Body of pancreas (tissue), 4 donors: ENCODE measurements at places on chromosomes 3 and 15. TPM values are rescaled to one million over a fixed set of nuclear protein-coding genes. Genes with fewer than 3 reads are reported as not detected.

VWA5B2 gene
- total RNA-seq: 15.8 TPM

NLGN1 gene
- 1.3 TPM for total RNA-seq

TRPM1 gene
- total RNA-seq: not detected

GREM1 gene
- 6.5 TPM for total RNA-seq

PPP1R14D gene
- not detected for total RNA-seq

DLL4 gene
- total RNA-seq: 0.33 TPM

LRTM1 gene
- total RNA-seq: not detected

SLC6A1 gene
- total RNA-seq: 0.26 TPM

SAMD7 gene
- not detected for total RNA-seq

GHSR gene
- not detected for total RNA-seq

DNA sequence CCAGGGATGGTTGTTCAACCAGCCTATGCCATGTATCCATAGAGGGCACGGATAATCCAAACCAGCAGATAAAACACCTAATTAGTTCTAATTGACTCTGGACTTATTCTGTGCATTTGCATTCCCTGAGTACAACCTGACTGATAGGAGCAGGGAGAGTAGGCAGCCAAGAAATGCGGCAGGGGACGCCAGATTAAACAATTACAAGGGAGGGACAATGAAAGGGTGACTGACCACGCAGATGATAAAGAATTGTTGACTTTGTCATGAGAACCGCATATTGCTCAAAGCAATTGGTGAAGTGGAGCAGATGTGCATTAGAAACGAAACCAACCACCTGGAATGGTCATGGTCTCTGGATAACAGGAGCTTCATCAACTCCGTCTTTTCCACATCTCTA lies 369.1 kb upstream of the FRG2C start:
- peak; percentile 18 for DNase-seq

- DNase-seq: no peak
Observed at GRCh38 chr3:119401503-119402440, 61.6 kb downstream of the TMEM39A start.

GRCh38 chr15:48380198-48380597 lies 49.0 kb downstream of the DUT start:
- no peak for DNase-seq

DNA sequence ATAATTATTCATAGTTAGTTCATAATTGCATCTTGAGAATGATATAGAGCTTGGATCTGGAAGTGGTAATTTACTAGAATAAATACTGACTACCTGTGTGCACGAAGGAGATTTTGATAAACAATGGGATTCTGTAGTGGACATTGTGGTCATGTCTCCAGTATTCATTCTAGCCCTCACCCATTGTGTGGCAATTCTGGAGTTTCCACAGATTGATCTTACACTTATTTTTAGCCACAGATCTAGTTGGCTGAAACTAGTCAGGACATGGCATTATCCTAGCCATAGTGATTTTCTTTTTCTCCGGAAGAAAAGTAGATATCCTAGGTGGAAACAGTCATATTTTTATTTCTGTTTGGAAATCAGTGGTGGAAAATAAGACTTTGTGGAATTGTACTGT lies 833.1 kb downstream of the NAALADL2 start:
- DNase-seq: no peak

- peak; percentile 46 for DNase-seq
Observed at GRCh38 chr3:122055215-122055614, at the start of gene CD86. Gene CD86 (plus strand): TSS chr3:122055362. CDS start chr3:122055490, 128 bp downstream.

DNA sequence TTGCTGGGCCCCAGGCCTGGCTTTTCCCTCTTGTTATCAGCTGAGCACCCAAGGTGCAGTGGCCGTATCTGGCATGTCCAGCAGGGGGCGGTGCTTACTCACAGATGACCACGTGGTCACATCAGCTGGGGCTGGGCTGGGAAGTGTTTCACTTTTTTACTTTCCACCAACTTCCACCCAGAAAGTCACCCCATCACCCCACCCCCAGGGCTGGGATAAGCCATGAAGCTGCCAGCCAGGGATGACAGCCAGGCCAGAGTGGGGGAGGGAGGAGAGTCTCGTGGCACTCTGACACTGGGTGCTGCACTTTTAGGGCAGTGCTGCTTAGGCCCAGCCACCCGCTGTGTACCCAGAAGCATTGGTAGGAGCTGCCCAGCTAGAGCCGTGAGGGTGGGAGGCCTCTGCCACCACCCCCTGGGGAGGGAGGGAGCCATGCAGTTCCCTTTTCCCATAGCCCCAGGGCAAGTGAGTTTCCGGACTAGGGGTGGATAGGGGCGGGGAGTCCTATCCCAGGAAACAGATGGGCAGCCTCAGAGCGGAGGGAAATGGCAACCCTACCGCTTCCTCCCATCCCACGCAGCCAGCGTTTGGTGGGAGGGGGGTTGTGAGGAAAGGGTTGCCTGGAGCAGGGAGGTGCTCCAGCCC lies 6.1 kb downstream of the PPCDC start:
- peak; percentile 93 for DNase-seq

DNA sequence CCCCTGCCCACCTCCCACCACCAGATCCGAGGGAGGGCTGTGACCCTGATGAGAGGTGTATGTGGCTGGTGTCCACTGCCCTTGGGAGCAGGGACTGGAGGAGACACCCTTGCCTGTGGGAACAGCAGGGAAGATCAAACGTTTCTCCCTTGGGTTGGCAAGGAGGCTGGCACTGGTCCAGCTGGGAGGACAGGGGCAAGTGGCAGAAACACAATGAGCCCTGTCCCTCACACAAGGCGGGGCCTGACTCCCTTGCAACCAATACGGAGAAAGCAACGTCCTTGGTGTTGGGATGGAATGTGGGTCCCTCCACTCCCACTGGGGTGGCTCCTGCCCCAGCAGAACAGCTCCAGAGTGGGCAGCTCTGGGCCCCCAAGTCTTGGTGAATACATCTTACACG lies 5.2 kb downstream of the HYAL2 start:
- no peak for DNase-seq

- DNase-seq: no peak
Observed at GRCh38 chr15:80982205-80982604, 7.4 kb downstream of the MESD start.

GRCh38 chr3:115832265-115832664 lies 209.0 kb downstream of the GAP43 start:
- DNase-seq: no peak

- DNase-seq: no peak
Observed at GRCh38 chr3:14531856-14532395, 8.2 kb downstream of the GRIP2 start.

GRCh38 chr3:31027914-31028313 lies 133.5 kb upstream of the GADL1 start:
- no peak for DNase-seq

DNA sequence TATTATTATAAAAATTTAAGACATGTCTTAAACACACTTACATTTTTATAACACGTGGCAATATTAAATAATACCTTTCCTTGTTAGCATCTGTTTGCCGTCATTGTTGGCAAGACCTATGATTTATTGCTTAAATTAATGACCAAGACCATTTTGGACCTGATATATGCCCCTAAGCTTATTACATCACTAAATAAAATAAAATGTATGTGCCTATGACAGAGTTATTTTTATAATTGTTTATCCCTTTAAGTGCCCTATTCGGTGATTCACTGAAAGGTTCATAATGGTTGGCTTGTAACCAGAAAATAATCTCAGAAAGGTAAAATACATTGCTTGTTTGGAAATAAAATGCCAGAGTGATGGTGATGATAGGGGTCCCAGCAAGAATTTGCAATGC lies 17.5 kb downstream of the CDIN1 start:
- DNase-seq: no peak

GRCh38 chr3:120304616-120305015 lies 19.6 kb upstream of the GPR156 start:
- no peak for DNase-seq

DNA sequence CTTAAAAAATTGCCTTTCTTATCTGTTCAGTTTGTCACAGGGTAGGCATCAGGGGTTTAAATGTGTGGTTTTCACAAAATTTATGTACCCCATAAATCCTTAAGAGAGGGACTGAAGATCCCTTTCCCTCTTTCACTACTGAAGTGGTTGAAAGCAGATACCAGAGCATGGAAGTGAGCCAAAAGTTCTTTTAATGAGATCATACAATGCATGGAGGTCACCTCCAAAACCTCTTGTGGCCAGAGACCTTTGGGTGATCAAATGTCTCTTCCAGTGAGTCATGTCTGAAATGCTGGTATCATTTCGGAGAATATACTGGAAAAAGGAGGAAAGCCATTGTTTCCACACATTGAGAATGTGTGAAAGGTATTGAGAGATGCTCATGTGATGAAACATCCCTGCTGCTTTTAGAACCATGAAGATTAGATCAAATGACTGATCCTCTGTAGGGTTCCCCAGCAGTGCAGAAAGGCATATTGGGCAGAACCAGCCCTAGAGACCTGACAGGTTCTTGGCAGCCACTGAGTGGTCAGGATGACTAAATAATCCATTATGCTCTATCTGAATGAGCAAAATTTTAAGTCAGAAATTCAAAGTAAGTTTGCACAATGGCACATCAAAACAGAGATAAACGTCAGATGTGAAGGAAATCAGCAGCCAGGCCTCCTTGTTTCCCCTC lies 165.8 kb upstream of the SLC2A2 start:
- DNase-seq: no peak

DNA sequence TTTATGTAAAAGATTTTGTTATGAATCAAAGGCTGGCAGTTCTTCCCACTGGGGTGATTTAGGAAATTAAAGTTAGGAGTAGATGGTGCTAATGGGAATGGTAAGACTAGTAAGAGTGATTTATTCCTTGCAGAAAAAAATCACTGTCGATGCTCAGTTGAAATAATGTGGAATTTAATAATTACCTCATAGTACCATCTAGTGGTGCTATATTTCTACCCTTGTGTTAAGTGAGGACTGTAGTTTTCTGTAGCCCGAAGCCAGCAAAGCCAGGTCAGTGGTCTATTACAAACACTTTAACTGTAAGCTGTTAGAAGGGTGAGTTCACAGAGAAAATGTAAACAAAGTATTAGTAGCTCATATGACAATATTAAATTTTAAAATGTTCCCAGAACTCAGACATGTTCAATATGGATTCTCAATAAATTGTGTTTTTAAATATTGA lies 39.5 kb upstream of the GOLGA8J start:
- DNase-seq: no peak

- no peak for DNase-seq
Observed at GRCh38 chr3:144263706-144264105, 292.1 kb downstream of the DIPK2A start.

GRCh38 chr3:13019243-13020095 lies 53.8 kb downstream of the IQSEC1 start:
- no peak for DNase-seq

DNA sequence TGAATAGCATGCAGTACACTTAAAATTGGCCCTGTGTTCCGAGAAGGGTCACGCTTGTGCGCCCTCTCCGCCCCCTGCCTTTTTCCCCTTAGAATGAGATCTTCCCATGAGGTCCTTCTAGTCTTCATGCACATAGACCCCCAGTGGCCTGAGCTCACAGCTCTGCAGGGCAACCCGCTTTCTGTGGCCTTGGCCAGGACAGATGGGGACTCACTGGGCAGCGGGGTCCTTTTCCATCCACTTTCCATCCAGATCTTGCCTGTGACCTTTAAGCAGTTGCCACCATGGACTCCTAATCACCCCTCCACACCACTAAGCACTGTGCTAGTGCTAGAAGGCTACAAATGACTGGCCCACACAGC lies 244.4 kb downstream of the UACA start:
- DNase-seq: no peak

DNA sequence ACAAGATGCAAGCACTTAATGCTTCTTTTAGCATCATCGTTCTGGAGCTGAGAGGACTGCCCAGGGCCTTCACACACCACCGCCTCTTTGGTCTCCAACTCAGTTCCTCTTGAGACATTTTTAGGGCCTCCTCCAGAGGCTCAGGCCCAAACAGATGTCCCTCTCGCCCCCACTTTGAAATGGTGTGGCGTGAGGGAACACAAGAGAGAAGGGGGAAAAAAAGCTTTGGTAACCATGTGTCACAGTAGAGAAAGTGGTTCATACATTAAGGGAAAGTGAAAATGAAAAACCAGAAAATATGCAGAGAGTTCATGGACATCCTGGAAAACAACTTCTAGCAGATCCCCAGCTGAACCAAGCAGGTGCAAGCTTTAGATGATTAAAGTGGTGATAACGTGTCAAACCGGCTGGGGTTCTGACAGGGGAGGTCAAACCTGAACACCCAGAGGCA lies 33.1 kb upstream of the FOXP1 start:
- DNase-seq: no peak
